ENCODE measurements at places on chromosomes 1 and 21.

- no peak for DNase-seq
Observed at GRCh38 chr1:169309178-169310166, 58.1 kb downstream of the NME7 start.

- no peak for DNase-seq
Observed at GRCh38 chr1:71089536-71090270, 8.9 kb upstream of the ZRANB2 start.

GRCh38 chr1:175390081-175390481 lies 197.5 kb upstream of the KIAA0040 start:
- no peak for DNase-seq

GRCh38 chr1:243605604-243606003 lies 244.4 kb downstream of the AKT3 start:
- no peak for DNase-seq

GRCh38 chr1:168920456-168921094 lies 185.9 kb upstream of the ATP1B1 start:
- DNase-seq: no peak

- DNase-seq: no peak
Observed at GRCh38 chr1:87435484-87435883, 106.8 kb downstream of the LMO4 start.

DNA sequence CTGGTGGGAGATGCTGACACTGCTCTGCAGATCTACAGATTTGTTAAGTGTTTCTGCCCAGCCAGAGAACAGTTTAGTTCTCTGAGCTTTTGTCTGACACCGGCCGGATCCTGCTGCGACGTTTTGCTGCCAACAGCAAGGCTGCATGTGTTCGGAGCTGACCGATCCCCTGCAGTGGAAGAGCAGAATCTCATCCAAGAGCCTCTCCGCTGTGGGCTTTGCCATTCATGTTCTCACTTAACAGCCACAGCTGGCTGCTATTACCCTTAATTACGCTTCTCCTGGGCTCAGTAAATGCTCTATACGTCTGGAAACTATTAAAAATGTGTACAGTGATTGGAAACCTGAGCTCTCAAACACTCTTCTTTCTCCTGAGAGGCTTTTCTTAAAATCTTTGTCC lies 105.3 kb downstream of the BCAR3 start:
- DNase-seq: no peak

DNA sequence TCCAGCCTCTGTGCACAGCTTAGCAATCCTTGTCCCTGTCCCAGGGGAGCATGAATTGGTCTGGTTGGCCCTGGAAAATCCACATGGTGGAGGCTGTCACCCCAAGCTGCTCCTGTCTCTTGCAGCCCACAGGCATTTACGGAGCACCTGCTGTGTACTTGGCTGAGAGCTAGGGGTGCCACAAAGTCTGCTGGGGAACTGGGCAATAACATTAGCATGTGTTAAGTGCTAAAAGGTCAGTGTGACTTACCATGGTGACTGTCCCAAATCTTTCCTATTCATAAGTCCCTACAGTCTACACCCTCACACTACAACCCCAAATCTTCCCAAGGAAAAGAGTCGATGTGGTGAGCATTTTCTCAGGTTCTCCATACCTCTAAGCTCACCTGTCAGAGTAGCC lies 53.6 kb upstream of the ARTN start:
- no peak for DNase-seq

DNA sequence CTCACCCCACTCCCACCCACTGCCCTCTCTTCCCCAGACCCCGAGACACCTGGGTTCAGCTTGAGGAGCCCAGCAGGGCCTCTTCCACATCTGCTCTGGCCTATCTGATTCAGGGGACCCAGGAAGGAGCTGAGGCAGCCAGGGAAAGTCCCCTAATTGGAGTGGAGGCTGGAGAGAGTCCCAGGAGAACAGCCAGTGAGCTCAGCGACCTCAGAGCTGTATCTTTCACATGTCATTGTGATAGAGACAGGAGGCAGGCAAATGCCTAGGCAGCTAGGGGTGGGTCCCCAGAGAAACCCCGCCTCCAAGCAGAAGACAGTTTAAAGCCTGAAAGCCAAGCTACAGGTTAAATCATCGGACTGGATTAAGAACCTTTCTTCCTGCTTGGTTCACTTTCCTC lies 122.7 kb downstream of the MATN1 start:
- no peak for DNase-seq

DNA sequence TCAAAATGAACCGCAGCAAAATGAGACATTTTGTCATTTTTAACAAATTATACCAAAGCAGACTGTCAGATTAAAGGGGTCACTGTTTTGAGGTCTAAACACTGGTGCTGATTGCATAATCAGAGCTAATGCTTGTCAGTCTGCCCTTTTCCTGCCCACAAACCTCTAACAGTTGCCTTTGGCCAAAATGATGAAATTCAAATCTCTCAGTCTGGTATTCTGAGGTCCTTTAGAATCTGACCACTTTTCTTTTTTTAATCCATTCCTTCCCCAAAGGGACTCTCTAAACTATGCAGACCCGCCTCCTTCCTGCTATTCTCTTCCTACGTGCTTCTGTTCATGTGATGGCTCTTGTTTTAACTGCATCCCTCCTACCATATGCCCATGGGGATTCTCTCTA lies 145.2 kb upstream of the SPATA6 start:
- no peak for DNase-seq

DNA sequence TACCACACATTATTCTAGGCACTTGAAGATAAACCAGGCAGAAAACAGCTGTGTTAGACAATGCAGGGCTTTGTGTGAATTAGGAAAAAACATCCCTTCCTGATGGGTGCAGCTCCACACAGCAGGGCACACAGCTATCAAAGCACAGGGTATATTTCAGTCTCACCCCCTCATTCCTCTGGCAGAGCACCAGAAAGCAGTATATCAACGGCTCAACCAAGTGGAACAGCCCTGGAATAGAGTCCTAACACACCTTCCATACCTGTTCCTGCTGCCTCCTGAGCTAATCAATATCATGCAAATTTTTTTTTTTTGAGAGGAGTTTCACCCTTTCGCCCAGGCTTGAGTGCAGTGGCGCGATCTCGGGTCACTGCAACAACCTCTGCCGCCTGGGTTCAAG lies 32.1 kb downstream of the LYST start:
- DNase-seq: no peak

- no peak for DNase-seq
Observed at GRCh38 chr1:59165353-59165752, 131.5 kb upstream of the FGGY start.
